GM19239 (cell line): ENCODE measurements at places on chromosomes 6 and 20.

- no peak for DNase-seq
These were observed 230.3 kb downstream of the IBTK start for GRCh38 chr6:82017288-82017687.

DNA sequence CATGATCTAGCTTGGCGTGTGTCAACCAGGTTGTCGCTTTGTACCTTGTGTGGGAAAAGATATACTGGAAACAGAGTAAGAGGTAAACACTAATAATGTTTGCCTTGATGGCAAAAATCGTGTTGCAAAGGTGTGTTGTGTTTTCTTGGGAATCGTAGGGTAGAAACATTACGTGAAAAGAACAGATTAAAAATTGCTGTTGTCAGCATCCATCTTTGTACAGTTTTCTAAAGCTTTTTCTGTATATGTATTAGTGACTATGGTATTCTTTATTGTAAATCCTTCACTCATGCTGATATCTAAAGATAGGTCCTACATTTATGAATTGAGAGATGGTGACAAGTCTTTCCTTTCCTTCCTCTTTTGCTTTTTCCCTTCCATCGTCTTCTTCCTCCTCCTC lies 116.9 kb downstream of the RPS12 start:
- DNase-seq = no peak

- no peak for DNase-seq
These were observed 361.6 kb upstream of the RUNX2 start for GRCh38 chr6:44966449-44967092.

- DNase-seq = no peak
These were observed 205.7 kb downstream of the EPM2A start for GRCh38 chr6:145529582-145529981.

GRCh38 chr6:68226460-68226859 lies 408.6 kb upstream of the ADGRB3 start:
- DNase-seq = no peak

DNA sequence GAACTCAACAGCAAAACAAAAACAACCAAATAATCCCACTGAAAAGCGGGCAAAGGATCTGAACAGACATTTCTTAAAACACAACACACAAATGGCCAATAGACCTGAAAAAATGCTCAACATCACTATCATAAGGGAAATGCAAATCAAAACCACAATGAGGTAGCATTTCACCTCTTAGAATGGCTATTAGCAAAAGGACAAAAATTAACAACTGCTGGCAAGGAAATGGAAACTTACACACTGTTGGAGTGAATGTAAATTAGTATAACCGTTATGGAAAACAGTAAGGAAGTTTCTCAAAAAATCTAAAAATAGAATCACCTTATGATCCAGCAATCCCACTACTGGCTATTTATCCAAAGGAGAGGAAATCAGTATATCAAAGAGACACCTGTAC lies 20.9 kb downstream of the FAM8A1 start:
- DNase-seq = peak; percentile 7

- DNase-seq = no peak
These were observed 43.4 kb upstream of the ATXN1 start for GRCh38 chr6:16804546-16805242.

DNA sequence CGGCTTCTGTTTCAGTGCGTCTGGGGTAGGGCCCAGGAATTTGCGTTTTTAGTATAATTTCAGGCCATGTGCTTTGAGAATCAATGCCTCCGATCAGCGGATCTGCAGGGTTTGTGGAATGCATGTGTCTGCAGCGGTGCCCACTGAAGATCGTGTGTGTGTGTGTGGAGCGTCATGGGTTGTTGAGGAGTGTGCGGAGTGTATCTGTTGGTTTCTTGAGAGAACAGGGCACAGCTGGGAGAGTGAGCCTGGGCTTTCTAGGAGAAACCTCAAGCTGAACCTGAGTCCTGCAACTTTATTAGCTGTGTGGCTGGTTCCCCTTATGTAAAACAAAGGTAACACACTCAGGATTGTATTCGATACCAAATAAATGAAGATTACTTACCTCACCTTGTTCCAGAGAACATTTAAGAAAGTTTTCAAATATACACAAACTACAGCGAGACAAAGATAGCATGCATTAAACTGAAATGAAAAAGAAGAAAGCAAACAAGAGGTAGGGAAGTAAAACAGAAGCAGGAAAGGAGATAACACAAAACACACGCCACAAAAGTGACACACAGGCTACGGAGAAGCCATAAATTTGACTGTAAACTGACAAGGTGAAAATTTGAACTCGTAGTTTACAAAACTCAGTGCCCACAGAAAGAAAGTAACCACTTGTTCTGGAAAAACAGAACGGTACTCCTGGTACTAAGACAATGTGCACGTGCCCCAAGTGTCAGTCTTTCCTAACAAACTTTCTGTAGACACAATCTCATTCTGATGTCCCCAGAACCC lies 28.8 kb downstream of the PDE10A start:
- DNase-seq = no peak

- no peak for DNase-seq
These were observed 51.6 kb downstream of the LAMP5 start for GRCh38 chr20:9565910-9566550.

GRCh38 chr6:9482030-9482738 lies 932.7 kb downstream of the TFAP2A start:
- DNase-seq = no peak

DNA sequence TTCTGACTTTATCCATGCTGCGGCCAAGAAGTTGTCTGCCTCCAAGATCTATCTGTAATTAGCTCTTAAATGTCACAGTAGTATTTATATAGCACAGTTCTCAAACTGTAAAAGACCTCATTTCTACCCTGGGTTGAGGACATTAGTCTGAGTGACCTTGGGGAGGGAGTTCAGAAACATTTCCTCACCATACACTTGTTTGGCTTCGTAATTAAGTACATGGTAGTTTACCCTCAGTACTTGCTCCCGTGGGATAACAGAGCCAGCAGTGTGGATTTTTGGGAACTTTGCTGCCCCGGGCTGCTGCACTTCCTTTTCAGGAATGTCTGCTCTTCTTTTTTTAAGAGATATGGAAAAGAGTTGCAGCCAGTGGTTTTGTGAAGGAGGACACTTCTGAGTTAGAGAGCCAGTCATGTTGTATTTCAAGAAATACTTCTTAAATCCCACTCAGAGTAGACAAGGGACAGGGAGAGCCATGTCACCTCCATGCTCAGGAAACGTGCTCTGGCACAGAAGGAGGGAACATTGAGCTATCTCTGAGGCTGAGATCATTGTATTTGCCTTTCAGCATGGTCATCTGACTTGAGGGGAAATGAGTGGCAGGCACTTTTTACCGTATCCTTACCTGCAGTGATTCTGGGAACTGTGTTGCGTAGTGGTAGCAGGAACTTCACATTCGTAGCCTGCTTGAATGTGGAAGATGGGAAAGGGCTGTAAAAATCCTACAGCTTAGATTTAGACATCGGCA lies 33.6 kb downstream of the RPRD1B start:
- no peak for DNase-seq

- no peak for DNase-seq
These were observed 11.3 kb downstream of the GINS1 start for GRCh38 chr20:25418776-25419175.

DNA sequence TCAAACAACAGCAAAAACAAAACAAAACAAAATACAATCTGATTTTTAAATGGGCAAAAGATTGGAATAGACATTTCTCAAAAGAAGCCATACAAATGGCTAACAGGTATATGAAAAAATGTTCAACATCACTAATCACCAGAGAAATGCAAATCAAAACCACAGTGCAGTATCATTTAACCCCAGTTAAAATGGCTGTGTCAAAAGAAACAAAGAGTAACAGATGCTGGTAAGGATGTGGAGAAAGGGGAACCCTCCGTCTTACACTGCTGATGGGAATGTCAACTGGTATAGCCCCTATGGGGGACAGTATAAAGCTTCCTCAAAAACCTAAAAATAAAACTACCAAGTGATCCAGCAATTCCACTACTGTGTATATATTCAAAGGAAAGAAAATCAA lies 10.9 kb upstream of the NELFCD start:
- no peak for DNase-seq

GRCh38 chr6:128520436-128521281 lies at the start of gene PTPRK:
PTPRK (minus strand) TSS chr6:128520599; CDS start chr6:128520358, 241 bp downstream.
- DNase-seq = peak; percentile 61

DNA sequence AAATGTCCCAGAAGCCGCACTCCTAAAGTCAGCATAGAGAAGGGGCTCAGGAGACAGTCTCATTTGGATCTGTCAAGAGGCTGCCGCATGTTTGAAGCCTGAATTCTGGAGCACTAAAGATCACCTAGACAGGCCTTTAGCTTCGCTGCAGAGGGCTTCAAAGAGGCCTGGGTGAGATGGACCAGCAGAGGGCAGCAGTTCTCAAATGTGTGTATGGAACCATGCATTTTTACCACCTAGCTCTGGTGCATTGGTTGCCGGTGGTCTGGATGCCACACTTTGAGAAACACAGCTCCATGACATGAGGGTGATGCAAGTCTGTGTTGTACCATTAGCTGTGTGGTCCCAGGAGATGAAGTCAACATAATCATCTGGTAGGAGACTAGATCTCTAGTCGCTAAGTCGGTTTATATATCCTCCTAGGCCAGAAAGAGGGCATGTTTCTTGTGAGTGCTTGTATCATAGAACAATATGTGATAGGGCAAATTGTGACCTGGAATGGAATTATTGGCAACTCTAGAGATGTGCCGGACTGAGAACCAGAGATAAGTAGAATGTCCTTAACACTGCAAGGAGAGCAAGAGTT lies 64.8 kb downstream of the KIAA0319 start:
- DNase-seq = peak; percentile 15

DNA sequence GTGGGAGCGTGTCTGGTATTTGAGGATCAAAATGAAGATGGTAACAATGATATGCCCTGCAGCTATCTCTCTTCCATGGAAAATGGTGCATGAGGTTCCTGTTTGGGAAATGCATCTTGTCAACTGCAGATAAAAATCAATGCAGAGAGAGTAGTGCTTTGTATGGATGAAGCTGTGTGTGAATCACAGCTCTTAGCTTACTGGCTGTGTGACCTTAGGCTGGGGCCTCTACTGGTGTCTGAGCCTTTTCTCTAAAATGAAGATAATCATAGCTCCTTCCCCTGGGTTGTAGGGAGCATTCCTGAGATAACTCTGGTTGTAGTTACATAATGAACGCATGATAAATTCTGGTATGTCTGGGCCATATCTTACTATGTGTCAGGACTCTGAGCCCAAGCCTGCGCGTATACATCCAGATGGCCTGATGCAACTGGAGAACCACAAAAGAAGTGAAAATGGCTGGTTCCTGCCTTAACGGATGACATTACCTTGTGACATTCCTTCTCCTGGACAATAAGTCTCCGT lies 19.6 kb downstream of the ANGPT4 start:
- no peak for DNase-seq

- no peak for DNase-seq
These were observed 31.9 kb downstream of the NRSN1 start for GRCh38 chr6:24157886-24158285.

GRCh38 chr20:55961376-55962330 lies 43.7 kb downstream of the CBLN4 start:
- no peak for DNase-seq

DNA sequence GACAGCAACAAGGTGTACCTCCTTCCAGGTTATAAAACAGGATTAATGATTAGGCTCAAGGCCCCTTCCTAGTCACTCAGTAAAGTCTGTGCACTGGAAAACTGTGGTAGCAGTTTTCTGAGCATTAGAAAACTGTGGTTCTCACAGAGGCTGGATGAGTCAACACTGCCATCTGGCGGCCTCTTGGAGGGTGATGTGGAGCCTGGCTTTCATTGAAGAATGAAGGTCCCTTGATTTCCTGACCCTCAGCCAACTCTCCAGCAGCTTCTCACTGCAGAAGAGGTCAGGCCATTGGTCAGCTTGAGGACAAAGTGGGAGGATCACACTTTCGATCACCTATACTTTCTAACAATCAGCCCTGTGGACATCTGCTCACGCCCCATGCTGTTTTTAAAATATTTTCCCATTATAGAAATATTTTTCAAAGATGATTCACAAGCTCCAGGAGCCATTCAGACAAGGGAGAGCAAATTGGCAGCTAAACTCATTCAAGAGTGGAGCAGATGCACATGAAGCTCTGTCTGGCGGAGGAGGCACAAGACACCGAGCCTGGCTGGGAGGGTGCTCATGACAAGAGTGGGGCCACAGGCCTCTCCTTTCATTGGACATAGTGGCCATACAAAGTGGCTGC lies 23.2 kb downstream of the PSMB1 start:
- DNase-seq = peak; percentile 48

- no peak for DNase-seq
These were observed 33.9 kb upstream of the TXLNB start for GRCh38 chr6:139325686-139326085.
